ENCODE measurements at places on chromosomes 1 and 21.
A peak's percentile ranks its signal among the peaks of the same experiment; 100 is the strongest.

DNA sequence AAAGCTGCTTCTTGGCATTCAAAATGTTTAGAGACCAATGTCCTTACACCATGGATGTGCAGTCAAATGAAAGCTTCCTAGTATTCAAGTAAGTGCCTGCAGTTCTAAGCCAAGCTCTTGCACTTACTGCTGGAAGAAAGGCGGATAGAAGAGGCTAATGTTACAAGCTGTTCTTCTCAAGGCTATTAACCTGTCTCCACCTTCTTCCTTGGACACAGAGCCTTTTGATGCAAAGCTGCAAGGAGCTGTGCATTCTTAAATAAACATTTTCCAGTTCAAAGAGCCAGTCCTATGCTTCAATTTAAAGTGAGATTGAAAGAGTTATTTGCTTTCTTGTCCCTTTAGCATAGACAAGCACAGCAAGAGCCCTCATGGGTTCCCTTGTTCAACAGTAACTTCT, 167.9 kb upstream of the RUNX1 start:
- DNase-seq = no peak

DNA sequence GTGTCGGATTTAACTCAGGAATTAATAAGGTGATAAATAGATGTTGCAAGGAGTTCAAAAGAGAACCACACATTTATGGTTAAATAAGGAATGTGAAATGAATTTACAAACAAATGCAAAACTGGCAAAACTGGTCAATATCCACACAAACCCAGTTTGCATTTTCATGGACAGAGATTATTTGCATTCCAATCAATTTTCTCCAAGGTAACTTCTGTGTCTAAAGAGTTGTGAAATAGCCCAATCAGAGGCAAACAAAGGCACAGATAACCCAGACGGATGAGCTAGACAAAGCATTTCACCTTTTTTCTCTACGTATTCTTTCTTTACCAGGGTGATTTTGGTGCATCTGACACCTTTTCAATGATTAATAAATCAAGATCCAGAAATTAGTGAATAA, 63.9 kb downstream of the MAP3K7CL start:
- no peak for DNase-seq

GRCh38 chr1:15350551-15351200, 59.0 kb upstream of the EFHD2 start:
- no peak for DNase-seq

DNA sequence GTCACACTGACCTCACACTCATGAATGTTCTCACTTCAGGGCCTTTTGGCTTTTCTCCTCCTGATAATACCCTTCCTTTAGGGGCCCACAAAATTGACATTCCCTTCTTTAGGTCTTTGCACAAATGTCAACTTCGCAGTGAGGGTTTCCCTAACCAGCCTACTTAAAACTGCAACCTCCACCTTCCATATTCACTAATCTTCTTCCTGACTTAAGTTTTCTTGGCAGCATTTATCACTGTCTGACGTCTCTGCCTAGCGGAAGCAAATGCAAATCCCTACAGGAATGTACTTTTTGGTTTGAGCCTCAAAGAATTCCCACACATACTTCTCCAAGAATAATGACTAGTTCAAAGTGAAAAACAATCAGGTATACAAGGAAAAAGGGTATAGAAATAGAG, 32.8 kb downstream of the INTS7 start:
- DNase-seq = no peak

DNA sequence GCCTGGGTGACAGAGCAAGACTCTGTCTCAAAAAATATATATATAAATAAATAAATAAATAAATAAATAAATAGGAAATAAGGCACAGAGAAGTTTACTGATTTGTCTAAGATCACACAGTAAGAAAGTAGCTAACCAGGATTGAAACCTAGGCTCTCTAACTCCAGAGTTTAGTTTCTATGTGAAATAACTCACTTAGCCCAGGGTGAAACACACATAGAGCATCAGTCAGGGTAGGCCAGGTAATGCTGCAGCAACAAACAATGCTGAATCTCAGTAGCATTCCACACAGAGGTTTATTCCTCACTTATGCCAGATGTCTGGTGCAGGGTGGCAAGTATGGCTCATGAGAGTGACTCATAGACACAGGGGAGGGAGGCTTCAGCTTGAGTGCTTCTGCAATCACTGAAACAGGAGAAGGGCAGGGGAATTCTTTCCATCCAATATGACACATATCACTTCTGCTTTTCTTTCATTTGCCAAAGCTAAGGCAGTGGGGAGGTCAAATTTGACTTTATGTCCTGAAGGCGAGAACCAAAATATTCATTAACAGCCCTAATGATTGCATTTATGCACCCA, 37.1 kb upstream of the KANK4 start:
- no peak for DNase-seq

- DNase-seq = no peak
Observed at GRCh38 chr1:239436286-239436685, 49.9 kb downstream of the CHRM3 start.

GRCh38 chr1:11943619-11944018, 9.1 kb downstream of the PLOD1 start:
- DNase-seq = no peak

DNA sequence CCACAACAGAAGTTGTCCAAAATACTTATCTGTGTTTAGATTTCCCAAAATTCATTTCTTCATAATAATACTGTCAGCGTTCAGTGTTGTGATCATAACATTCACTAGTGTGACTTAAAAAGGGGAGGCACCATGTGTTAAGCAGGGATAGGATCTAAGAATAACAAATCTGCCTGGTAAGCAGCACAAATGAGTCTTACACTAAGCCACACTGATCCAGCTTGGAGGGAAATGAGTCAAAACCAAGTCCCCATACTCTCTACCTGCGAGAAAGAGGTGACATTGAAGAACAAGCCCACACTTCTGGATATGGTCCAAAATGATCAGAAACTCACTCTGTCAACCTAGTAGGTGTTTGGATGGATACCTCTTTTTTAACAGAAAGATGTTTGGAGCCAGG, 145.5 kb downstream of the CRB1 start:
- DNase-seq = no peak

- DNase-seq = no peak
Observed at GRCh38 chr1:155971910-155972809, 6.2 kb downstream of the ARHGEF2 start.

DNA sequence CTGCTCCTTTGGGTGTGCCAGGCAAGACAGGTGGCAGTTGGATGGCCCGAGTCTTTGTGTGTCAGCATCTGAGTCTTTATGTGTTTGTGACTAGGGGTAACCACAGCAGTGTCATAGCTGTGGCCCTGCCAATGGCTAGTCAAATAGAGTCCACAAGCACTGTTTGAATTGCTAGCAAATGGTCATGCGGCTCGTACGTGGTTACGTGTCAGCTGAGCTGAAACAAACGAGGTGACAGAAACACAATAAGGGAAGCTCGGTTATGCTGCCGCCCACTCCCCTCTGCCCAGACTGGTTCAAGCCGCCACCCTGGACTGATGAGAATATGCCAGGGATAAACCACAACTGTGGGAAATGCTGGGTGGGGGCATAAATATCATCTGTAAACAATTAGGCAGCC, 174.3 kb upstream of the LMO4 start:
- DNase-seq = no peak

DNA sequence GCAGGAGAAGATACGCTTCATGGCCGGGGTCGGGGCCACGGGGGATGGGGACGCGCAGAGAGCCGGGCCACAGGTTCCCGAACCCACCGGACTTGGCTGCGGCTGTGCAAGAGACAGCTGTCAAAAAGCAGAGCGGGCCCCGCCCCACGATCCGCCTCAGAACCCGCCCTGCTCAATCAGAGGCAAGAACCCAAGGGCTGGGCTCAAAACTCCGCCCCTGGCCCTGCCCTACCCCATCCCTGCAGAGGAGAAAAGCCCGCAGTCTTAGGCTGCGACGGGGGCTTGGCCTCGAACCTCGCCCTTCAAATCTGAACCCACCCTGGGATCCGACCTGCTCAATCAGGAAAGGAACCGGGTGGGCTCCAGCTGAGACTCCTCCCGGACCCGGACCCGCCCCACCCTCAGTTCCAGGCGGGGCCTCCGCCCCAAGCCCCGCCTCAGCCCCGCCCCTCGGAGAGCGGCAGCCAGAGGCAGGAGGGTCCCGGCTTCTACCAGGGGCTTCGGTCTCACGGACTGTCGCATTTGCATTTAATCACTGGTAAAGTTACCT, at the start of gene ANKRD35:
Gene ANKRD35 (minus strand): TSS at position 129 of the 550 bp plus-strand sequence. CDS start 108 bp downstream, at position 21.
- DNase-seq = peak; percentile 55

- no peak for DNase-seq
Observed at GRCh38 chr1:92228401-92228800, 10.7 kb downstream of the C1orf146 start.

GRCh38 chr1:206094024-206094423, 23.2 kb downstream of the AVPR1B start:
- DNase-seq = peak; percentile 30

- DNase-seq = no peak
Observed at GRCh38 chr1:238439511-238439910, 548.8 kb upstream of the ZP4 start.

- peak; percentile 85 for DNase-seq
Observed at GRCh38 chr1:244353551-244354091, 98.1 kb downstream of the ADSS2 start.

GRCh38 chr1:227728892-227729143, 6.3 kb downstream of the JMJD4 start:
- no peak for DNase-seq

GRCh38 chr21:44749759-44750674, 38.6 kb upstream of the TSPEAR start:
- no peak for DNase-seq

DNA sequence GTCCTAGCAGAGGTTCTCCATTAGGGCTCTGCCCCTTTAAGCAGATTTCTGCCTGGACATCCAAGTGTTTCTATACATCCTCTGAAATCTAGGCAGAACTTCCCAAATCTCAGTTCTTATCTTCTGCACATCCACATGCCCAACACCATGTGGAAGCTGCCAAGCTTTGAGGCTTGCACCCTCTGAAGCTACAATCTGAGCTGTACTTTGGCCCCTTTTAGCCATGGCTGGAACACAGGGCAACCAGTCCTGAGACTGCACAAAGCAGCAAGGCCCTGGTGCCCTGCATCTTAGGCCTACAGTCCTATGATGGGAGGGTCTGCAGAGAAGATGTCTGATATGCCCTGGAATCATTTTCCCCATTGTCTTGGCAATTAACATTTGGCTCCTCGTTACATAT, 8.0 kb downstream of the HAO2 start:
- no peak for DNase-seq

- DNase-seq = no peak
Observed at GRCh38 chr1:174958396-174958795, 41.4 kb upstream of the CACYBP start.

DNA sequence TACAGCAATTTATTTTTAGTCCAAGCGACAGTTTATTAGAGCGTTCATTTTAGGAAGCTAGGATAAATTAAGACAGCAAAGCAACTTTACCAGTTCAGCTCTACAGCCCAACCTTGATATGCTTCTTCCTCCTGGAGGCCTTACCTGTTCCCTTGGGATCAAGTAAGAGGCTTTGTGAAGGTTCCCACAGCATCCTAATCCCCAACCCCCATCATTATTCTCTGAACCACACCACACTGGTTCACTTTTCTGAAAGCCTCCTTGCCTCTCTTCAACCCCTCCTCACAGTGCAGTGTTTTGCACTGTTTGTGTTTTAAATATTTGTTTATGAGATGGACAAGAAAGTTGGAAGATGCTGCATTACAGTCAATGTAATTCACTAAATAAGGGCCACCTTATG, 126.3 kb upstream of the CXADR start:
- DNase-seq = no peak

DNA sequence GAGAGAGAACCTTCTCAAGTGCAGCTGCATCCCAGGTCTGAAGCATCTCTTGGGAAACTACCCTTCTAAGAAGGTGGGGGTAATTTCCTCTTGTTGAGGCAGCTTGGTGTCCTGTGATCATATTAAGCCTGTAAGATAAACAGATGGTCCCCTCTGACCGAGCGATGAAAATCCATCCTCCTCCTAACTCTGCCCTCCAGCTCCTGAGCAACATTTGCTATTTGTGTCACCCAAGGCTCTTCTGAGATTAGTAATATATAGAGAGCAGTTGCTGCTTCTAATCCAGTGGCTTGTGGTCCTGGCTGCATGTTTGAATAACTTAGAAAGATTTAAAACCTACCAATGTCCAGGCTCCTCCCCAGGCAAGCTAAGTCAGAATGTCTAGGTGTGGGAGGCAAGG, 123.7 kb downstream of the DISC1 start:
- DNase-seq = no peak

DNA sequence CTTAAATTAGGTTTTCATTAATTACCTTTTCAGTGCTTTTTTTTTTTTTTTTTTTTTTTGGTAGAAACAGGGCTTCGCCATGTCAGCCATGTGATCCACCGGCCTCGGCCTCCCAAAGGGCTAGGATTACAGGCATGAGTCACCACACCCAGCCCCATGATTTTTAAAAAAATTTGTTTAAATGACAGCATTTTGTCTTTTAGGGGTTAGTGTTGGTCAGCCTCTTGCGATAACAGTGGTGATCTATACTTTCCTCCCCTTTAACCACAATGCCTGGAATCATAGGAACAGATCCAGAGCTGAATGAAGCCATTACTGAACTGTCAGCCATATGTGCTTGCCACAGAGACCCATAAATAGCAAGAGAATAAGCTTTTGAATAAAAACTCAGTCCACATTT, 73.9 kb downstream of the CACHD1 start:
- DNase-seq = no peak

DNA sequence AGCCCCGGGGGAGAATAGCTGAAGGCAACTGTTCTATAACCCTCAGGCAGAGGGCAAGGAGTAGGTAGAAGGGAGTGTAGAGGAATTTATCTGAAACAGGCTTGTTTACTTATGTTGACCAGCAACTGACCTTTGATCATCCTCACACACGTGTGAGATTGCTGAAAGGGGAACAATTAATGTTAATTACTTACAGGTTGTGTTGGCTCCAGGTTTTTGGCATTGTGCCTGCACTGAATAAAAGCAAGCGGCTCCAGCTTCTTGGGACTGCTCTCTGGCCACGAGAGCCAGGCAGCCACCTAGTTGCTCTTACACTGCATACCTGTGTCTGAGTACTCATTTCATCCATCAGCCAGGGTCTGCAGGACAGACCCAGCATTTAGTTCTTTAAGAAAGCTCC, 41.3 kb upstream of the ARHGEF10L start:
- no peak for DNase-seq

DNA sequence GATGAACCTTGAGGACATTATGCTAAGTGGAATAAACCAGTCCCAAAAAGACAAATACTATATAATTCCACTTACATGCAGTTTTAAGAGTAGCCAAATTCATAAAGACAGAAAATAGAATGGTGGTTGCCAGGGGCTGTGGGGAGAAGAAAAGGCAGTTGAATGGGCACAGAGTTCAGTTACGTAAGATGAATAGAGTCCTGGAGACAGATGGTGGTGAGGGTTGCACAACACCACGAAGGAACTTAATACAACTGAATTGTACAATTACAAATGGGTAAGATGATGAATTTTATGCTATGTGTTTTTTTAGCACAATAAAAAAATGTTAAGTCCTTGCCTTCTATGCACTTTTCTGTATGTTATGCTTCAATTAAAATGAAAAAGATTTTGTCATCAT, 66.6 kb downstream of the CD34 start:
- DNase-seq = no peak

GRCh38 chr1:21205416-21205815, 28.7 kb upstream of the EIF4G3 start:
- DNase-seq = no peak

GRCh38 chr1:23960291-23961020, 828 bp downstream of the PNRC2 start:
- DNase-seq = no peak

All from bone marrow (tissue), 2 donors.